ENCODE measurements at places on chromosomes 5 and 9.

GRCh38 chr9:137669261-137669672 lies 50.5 kb downstream of the EHMT1 start:
- DNase-seq, result no peak

- no peak for DNase-seq
Observed at GRCh38 chr5:139664086-139664693, 16.0 kb downstream of the CXXC5 start.

GRCh38 chr5:33840927-33841547 lies 50.8 kb downstream of the ADAMTS12 start:
- no peak for DNase-seq

- no peak for DNase-seq
Observed at GRCh38 chr9:115396071-115396529, 278.1 kb upstream of the TNC start.

DNA sequence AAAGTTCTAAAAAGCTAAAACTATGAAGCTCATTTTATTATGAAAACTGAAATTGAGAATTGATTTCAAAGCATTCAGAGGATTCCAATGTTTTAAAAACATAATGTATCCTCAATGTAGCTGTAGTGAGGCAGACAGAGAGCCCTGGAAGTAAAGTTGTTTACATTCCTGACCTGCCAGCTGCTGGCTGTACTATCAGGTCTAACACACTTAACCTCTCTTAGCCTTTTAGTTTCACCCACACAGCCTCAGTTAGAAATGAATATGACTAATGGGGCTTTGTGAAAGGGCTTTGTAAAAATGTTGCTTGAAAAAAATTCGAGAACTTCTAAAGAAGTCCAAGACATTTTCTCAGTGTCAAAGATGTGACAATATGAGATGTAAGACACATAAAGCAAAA lies 122.6 kb downstream of the FBXL17 start:
- no peak for DNase-seq

- no peak for DNase-seq
Observed at GRCh38 chr9:137971477-137972138, 94.0 kb downstream of the CACNA1B start.

DNA sequence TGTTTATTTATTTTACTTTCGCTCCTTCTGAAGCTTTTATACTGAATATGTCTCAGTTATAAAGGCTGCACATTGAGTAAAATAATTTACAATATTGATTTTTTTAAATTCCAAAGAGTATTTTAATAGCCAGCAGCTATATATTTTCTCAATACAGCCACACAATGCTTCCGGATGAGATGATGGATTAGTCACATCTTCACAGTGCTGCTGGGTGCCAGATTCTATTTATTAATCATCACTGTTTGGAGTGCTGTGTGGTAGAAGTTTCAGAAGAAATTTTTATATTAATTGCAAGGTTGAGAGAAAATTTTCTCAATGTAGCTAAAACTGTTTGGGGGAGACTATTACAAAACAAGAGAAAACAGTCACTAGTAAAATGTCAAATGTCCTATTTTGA lies 989.8 kb downstream of the TLE4 start:
- DNase-seq, result no peak

GRCh38 chr9:134059661-134060395 lies 8.0 kb downstream of the BRD3 start:
- DNase-seq, result peak; percentile 8

- DNase-seq, result no peak
Observed at GRCh38 chr5:173499471-173500212, 116.8 kb downstream of the BOD1 start.

- DNase-seq, result no peak
Observed at GRCh38 chr5:77806213-77806843, 30.2 kb upstream of the TBCA start.

- DNase-seq, result no peak
Observed at GRCh38 chr9:72428329-72428728, 63.3 kb upstream of the ZFAND5 start.

- no peak for DNase-seq
Observed at GRCh38 chr9:95876138-95876444, 600 bp downstream of the ERCC6L2 start.

All from stimulated activated CD8-positive, alpha-beta memory T cell treated with anti-CD3 and anti-CD28 coated beads, Interleukin-15, amount 100 ng/mL, for 48 hours (primary cell).